CMK (cell line): ENCODE measurements at places on chromosomes 4 and X.

DNA sequence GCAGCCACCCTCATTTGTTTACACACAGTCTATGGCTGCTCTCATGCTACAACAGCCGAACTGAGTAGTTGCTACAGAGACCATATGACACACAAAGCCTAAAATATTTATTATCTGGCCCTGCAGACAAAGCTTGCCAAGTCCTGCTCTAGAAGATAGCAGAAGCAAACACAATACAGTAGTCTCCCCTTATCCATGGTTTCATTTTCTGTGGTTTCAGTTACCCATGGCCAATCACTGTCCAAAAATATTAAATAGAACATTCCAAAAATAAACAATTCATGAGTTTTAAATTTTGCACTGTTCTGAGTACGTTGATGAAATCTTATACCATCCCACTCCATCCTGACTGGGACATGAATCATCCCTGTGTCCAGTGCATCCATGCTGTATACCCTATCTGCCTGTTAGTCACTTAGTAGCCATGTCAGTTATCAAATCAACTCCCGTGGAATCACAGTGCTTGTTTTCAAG, 40.2 kb upstream of the ZNF81 start:
- peak; percentile 37 for DNase-seq

GRCh38 chrX:121333942-121334341, 286.5 kb downstream of the GLUD2 start:
- no peak for DNase-seq

GRCh38 chrX:2677764-2678163, 13.3 kb upstream of the CD99 start:
- no peak for DNase-seq

GRCh38 chr4:145498430-145498829, 16.8 kb downstream of the SMAD1 start:
- no peak for DNase-seq

DNA sequence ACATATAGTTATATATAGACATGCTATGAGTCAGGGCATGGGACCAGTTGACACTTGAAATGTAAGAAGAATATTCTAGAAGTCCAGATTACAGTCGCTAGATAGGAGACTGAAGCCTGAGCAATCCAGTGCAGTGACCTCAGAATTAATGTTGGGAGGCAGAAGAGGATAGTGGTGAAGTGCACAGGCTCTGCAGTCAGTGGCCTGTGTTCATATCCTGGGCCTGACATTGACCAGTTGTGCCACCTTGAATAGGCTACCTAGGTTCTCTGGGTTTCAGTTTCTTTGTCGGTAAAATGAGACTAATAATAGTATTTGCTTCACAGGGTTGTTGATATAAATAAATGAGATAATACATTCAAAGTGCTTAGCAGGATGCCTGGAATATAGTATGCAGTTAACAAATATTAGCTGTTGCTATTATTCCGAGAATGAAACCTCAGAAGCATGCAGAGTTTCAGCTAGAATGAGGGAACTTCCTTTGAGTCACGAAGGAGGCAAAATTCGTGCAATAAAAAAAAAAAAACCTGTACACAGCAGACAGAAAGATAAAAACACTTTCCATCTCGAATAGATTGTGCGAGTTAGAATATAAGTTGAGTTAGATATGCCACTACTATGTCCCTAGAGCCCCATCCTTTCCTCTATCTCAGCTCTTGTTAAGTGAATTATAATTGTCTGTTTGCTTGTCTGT, 4.0 kb upstream of the SH2D1A start:
- no peak for DNase-seq

DNA sequence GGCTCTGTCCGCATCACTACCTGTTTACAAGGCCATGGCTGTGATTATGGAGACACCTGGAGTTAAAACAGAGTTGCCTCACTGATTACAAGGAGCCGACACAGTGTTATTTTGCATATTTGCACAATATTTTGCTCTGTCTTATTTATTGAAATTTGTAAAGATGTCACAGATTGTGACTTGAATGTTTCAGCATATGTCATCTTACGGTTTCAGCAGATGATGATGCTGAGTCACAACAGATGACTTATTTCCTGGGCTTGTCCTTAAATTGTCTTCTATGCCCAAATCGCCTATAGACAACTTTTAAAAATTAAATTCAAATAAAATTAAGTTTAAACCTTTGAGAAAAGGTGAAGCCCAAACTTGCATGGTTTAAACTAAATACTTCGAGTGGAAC, 87.1 kb upstream of the INPP4B start:
- DNase-seq: no peak

GRCh38 chrX:14825851-14826250, 47.0 kb downstream of the FANCB start:
- DNase-seq: no peak

GRCh38 chr4:2400841-2401609, 17.4 kb downstream of the ZFYVE28 start:
- no peak for DNase-seq

DNA sequence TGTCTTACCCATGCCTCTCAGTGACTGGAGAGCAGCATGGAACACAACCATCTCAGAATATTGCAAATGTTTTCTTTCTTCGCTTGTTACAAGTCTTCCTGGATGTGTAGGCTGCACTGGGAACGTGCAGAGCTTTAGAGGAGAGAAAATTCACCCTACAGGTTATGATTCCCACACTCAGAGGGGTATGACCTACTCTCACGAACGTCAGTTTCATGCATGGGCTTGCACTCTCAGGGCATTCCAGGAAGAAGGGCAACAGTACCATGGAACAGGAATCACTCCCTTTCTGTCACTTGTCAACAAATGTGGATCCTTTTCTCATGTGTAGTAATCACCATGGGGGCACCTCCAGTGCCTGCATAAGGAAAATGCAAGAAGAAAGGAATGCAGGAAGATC, 75.8 kb downstream of the NBDY start:
- no peak for DNase-seq

- DNase-seq: no peak
Measured at GRCh38 chrX:153569475-153569874, 29.5 kb downstream of the CCNQ start.

DNA sequence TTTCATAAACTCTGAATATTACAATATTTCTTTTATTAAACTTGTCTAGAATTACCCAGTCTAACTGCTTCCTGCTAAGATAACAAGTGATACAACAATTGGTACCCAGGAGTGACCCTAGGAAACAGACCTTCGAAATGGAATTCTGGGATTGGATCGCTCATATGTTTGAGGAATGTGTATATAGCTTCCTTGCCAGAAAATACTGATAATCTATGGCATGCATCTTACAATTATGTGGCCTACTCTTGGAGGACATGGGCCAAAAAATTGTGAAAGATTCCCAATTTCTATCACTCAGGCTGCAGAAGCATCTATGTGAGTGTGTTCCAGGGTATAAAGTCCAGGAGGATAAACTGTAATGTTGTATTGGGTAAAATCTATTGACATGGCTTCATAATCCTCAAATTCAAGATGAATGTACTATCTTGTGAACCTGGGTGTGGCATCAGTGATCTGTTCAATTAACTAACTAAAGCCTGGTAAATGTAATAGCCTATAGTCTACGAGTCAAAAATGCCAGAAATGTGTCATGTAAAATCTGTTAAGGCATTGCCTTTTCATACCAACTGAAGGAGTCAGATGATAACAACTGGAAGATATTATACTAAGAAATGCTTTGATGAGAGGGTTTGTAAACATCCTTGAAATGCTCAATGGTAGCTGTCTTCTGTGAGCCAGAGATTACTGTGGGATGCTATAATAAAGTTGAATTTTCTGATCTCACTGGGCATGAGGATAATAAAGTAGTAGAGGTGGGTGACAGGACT, 1499.3 kb downstream of the PCDH7 start:
- no peak for DNase-seq

DNA sequence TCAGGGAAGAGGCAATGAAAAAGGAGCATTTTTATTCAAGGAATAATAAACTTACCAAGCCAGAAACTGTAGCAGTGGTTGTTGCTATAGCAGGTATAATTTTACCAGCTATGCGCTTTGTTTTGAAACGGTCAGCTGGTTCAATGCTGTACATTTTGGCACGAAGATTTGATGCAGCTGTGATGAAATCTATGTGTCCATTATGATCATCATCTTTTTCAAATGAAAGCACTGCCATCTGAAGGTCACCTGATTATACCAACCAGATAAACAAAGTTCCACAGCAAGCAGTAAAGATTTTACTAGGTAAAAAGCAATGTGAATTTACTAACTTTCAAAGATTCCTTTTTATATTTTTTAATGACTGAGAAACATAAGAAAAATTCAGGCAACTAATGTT, 66.4 kb downstream of the STAP1 start:
- DNase-seq: no peak
